ENCODE measurements at places on chromosomes 7 and 10.

- no peak for DNase-seq
These were observed 37.9 kb downstream of the JAZF1 start for GRCh38 chr7:28142650-28143049.

DNA sequence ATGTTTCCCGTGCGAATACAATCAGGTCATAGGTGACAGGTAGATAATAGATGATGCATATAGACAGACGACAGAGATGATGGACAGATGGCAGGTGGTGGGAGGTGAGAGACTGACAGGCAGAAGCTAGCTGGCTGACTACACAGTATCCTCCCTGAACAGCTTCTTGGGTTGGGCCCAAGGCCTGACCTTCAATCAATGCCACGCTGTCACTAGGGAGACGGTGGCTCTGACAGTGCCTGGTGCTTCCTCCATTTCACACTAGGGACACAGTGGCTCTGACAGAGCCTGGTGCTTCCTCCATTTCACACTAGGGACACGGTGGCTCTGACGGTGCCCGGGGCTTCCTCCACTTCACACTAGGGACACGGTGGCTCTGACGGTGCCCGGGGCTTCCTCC, 200.1 kb downstream of the DIP2C start:
- no peak for DNase-seq

DNA sequence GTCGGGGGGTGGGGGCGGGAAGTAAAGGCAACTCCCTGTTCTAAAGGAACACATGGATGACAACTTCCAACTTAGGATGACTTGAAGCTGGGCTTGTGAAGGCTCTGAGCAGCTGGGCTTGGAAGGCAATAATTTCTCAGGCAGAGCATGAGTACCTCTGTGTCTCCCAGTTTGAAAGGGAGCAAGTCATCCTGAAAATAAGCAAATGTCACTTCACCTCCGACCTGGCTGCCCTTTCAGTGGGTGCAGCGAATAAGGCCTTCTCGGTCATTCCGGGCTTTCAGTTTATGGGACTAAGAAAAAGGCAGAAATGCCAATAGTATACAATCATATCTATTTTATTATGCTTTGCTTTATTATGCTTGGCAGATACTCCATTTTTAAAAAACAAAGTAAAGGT, 15.3 kb upstream of the ADAMTS14 start:
- DNase-seq, result no peak

DNA sequence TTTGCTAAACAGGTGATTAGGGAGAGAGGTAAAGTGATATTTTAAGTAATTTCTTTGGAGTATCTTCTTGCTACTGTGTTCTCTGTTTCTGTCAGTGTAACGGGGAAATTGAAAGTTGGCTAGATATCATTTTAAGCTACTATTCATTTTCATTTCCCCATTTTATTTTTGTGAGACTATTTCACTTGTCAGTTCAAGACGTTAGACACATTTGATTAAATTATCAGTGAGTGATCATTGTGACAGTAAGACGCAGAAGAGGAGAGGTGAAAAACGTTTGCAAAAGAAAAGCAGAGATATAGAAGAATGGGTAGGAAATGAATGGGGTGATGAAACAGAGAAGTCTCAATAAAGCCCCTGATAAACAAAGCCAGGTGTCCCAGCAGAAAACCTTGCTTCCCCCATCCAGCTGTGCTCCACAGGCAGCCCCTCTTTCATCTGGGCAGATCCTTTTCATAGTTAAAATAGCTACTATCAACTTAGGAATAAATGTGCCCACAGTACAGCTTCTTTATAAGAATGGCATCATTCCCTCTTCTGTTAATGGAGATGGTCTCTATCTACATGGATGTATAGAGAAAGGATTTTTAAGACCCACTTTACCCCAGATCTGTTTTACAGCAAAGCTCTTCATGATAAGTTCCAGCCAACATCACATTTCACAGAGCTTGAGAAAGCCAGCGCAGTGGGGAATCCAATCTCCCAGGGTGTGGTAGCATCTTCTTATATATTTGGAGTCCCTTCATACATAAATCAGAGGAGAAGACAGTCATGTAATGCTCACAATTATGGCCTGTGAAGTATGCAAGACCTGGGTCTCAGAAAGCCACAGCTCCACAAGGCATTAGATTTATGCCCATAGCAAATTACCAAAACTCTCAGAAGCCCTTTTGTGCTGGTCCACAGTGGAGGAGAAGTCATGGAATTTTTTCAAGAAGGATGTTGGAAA, 138.1 kb upstream of the ITGB1 start:
- DNase-seq, result no peak

GRCh38 chr10:99232360-99232999, 3.2 kb downstream of the HPSE2 start:
- DNase-seq, result no peak

- DNase-seq, result no peak
These were observed 81.2 kb upstream of the PPIF start for GRCh38 chr10:79266084-79266483.

- no peak for DNase-seq
These were observed 664.0 kb downstream of the XPNPEP1 start for GRCh38 chr10:109259293-109259692.

- DNase-seq, result no peak
These were observed 42.3 kb downstream of the SVOPL start for GRCh38 chr7:138658889-138659288.

DNA sequence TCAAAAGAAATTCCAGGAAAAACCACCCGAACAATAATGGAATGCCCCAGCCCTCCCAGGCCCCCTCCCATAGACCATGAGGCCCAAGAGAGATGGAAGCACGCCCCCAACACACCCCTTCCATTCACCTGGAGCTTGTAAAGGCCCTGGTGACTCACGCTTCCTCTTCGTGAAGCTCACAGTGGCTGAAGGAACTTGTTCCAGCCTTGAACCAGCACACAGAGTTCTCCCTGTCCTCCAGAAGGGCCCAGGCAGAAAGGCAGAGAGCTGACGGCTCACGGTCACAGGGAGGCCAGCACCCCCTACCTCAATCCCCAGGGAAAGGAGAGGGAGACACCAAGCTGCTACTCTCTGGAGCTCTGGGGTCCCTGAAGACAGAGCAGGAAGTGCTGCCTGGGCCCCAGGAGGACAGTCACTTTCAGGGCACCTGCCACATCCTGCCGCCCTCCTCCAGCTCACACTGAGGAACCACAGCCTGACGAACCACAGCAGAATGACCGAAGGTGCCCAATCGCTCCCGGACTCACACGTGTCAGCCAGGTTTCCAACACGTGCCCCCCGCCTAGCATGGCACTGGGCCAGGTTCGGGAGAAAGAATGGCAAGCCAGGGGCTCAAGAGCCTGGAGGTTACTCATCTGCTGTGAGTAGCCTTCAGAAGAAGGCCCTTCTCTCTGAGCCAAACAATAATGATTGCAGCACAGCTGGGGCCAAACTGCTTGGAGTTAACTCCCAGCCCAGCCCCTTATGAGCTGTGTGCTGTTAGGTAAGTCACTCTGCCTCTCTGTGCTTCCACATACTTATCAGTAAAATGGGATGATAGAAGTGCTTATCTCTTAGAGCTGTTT, 52.8 kb downstream of the DLG5 start:
- DNase-seq, result peak; percentile 36

DNA sequence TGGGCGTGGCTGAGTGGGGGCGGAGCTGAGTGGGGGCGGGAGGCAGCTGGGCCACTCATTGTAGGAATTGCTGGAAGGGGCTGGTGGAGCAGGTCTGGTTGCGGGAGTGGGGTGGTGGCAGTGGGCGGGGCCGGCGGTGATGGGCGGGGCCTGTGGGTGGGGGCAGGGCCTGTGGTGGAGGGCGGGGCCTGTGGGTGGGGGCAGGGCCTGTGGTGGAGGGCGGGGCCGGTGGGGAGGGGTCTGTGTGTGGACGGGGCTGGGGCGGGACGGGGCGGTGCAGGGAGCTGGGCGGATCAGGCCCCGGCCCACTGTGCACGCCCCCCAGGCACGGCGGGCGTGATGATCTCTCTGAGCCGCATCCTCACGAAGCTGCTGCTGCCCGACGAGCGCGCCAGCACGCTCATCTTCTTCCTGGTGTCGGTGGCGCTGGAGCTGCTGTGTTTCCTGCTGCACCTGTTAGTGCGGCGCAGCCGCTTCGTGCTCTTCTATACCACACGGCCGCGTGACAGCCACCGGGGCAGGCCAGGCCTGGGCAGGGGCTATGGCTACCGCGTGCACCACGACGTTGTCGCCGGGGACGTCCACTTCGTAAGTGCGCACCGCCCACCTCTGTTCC, 14.0 kb downstream of the SLC29A4 start:
- DNase-seq, result no peak

Data from tibial artery (tissue), 4 donors.